Hematopoietic multipotent progenitor cell treated with erythropoietin and hydrocortisone succinate and interleukin-3 and kit ligand, for 4 days (in vitro differentiated cells): ENCODE measurements at places on chromosomes 1 and 21.
A peak's percentile ranks its signal among the peaks of the same experiment; 100 is the strongest.

GRCh38 chr1:78591971-78592370, 28.3 kb upstream of the IFI44L start:
- no peak for DNase-seq

- DNase-seq: no peak
These were observed 177.1 kb upstream of the KIAA0040 start for GRCh38 chr1:175369696-175370095.

DNA sequence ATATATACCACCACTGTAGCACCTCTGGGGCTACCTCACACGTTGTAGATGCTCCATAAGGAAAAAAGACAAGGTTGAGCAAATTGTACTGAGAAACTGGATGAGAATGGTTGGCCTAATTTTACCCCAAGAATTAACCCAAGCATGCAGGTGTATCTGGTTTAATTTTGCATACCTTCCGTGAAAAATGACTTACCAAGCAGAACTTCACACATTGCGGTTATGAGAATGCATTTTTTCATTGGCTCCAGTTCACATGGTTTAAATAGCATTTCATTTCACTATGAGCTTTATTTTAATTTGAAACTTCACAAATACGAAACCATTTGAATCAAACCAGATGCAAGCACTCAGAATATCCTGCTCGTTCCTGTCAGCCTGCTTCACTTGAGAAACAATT, 512.2 kb downstream of the LTN1 start:
- DNase-seq: no peak

- no peak for DNase-seq
These were observed 8.6 kb downstream of the H6PD start for GRCh38 chr1:9243066-9243739.

DNA sequence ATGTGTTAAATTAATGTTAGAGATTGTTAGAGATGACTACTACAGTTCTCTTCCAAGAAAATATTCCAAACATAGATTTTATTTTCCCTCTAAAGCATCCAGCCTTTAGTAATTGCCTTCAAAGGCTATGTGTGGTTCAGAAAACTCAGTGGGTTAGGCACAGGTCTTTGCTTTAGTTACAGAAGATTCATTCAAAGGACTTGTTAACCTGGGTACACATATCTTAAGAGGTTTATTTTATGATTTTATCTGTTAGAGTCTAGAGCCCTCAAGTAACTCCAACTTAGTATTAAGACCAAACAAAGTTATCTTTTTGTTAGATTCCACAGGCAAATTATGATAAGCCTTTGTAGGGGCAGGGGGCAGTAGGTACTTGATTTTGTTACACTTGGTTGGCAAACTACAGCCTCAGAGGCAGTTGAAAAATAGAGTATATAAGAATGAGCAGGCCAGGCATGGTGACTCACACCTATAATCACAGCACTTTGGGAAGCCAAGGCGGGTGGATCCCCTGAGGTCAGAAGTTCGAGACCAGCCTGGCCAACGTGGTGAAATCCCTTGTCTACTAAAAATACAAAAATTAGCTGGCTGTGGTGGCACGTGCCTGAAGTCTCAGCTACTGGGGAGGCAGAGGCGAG, 37.9 kb downstream of the CXADR start:
- DNase-seq: no peak

DNA sequence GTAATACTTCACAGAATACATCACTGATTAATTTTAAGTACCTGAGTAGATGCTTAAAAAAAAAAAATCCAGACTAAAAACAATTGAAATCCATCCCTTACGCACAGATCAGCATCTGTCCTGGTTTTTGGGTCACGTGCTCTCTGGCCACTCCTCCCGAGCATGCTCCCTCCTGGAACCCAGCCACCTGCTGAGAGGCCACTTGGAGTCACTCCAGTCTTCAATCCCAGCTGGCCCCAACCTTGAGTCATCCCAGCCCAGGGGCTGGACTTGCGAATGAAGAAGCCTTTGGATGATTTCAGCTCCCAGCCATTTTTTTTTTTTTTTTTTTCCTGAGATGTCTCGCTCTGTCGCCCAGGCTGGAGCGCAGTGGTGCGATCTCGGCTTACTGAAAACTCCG, 8.9 kb downstream of the MAP1LC3C start:
- no peak for DNase-seq

- DNase-seq: no peak
These were observed 104.0 kb upstream of the BMP8A start for GRCh38 chr1:39387452-39387851.

DNA sequence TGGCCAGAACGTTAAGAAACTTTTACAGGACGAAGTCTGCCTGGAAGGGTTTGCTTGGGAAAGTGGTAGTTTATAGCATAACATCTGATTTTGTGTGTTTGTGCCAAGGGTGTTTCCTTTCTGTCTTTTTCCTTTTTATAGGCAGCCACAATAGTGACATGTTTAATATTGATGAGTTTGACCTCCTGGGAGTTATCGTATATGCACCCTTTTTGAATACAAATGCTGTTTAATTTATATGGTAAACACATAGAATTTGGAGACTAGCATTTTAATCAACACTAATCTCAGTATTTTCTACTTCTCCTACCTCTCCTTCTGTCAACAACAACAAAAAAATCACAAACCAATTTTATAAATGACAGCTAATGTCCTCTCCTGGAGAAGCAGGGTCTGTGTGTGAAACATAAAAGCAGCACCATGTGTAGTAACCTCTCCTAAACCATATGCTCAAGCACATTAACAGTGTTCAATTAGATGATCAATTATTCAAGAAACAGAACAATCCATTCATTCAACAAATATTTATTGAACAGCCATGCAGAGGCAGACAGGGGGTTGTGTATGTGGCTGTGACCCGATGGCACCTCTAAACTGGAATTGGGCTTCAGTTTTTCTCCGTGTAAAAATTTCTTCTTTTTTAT, 604 bp upstream of the FMN2 start:
- DNase-seq: no peak

DNA sequence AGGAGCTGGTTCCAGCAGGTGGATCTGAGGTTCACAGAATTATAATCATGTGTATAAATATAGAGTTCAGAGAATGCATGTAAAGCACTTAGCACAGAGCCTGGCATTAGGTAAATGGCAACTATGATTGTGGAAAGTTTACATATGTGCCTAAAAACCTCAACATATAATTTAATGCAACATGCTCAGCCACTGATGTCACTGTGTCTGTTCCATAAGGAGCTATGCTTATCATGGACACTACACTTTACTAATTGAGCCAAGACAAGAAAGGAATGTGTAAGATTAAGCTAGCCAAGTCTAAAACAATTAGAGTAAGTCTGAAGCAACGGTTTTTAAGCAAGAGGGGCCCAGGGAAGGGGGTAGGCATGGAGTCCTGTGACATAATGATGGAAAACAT, 61.5 kb downstream of the GNG12 start:
- no peak for DNase-seq

GRCh38 chr1:38256072-38256471, 209.5 kb upstream of the POU3F1 start:
- no peak for DNase-seq

DNA sequence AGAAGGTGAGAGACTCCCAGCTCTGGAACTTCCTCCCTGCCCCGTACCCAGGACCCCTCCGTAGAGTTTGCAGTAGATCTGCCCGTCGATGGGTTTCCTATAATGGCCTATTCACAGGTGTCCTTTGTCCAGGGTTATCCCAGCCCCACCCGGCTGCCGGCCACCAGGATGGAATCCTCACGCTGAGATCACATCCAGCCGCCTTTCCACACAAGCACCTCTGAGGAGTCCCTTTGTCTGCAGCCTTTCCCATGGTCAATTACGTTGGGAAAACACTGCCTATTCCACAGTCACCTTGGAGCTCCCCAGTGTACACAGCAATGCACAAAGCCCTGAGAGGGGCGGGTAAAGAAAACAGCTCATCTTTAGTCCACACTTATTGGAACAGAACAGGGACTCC, 190.0 kb upstream of the EDN2 start:
- DNase-seq: no peak

GRCh38 chr1:219988387-219988786, 57.9 kb downstream of the EPRS1 start:
- DNase-seq: no peak

GRCh38 chr1:200107004-200107470, 79.5 kb downstream of the NR5A2 start:
- DNase-seq: no peak

DNA sequence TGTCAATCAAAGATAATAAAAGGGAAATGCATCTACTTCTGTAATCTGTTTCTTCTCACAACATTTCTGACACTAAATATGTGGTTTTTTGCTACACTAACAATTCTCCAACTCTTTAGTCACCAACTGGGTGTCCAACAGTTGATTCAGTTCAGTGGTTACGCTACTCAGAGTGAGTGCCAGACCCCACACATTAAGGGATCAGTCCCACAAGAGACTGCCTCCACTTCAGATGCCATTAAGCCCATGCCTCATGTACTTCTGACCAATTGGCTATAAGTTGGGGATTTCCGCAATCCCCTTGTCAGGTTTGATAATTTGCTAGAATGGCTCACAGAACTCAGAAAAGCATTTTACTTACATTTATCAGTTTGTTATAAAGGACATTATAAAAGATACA, 28.4 kb downstream of the RNF2 start:
- DNase-seq: peak; percentile 41

DNA sequence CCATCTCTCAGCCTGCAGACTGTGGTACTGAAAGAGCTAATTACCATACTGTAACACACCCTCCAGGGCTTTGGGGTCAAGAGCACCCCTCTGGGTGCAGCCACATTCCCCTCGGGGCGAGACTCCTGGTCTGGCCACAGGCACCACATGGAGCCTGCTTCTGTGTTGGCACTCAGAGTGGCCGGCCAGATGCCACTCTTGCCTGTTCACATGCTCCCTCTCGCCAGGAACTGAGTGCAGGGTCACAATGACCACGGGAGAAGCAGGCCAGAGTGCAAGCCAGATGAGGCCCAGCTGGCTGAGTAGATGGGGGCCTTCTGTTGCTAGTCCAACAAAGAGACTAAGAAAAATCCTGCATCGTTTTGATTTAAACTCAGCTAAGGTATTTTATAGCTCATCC, 864.0 kb downstream of the KCNT2 start:
- DNase-seq: no peak

DNA sequence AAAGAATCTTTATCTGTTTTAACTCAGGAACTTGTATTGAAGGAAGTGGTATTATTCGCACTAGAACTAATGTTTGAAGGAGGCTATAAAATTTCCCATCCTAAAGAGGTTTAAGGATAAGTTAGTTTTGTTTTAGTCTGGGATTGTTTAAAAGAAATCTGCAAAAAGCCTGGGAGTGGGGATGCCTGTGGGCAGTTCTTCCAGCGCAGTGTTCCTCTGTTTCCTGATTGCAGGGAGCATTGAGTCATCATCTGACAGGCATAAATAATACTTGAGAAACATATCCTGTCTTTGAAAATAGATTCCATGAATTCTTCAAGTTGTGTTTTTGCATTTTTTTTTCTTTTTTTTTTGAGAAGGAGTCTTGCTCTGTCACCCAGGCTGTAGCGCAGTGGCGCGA, 350.8 kb upstream of the PTBP2 start:
- DNase-seq: no peak

GRCh38 chr21:16891821-16892220, 621.0 kb upstream of the CXADR start:
- DNase-seq: no peak
